ENCODE measurements at places on chromosomes 4 and X.

DNA sequence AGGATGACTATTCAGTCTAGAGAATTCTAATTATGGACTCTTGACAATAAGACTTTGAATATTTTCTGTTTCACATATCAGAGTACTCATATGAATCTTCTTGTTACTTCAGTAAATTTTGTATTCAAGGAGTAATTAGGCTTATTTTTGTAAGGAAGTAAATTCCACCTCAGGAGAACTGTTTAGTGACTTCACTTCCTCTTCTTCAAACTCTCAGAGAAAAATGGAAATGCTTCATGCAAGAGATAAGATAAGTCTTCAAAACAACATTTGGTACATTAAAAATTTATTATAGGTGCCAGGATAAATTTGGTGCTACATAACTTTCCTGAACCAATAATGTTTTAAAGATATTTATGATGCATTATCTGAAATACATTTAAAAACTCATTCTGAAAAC lies 1421.9 kb downstream of the PCDH7 start:
- no peak for DNase-seq

- DNase-seq: peak; percentile 62
These were observed 29.0 kb downstream of the NOP14 start for GRCh38 chr4:2934077-2934812.

DNA sequence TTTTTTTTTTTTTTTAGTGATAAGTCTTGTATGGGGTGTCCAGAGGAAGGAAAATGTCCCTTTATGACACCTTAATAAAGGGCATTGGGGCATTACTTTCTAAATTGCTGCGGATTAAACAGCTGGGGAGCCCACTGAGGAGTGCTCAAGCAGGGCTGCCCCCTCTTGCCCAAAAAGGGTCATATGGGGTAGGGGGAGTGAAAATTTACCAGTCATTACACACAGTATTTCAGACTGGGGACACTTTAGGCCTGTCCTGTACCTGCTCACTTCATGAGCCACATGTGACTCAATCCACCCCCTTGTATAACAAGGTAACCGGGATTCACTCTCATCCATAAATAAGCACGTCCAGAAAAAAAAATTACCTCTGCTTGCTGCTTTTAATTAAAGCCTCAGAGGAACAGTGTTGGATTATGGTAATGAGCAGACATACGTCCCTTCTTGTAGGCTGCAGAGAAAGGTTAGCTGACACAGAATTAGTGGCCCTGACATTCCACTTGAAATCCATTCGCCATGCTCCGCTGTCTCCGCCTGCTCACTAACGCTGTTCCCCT lies 1.8 kb downstream of the PRDM8 start:
- no peak for DNase-seq

DNA sequence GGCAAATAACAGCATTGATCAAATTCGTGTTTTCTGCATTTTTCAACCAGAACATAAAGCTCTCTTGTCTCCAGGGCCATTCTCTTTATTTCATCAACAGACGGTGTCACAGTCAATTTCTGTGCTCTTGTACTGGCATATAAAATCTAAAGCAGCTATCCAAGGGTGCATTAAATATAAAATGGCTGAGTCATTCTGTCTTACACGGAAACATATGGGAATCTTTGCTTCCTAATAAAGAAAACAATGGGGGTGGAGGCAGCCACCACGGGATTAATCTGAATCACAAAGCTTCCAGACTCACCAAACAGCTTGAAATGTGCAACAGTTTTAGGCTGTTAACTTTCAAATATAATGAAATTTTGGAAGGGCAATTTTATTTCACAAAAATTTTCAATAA lies 132.6 kb downstream of the IL15 start:
- DNase-seq: peak; percentile 16

GRCh38 chrX:99719140-99719539 lies 690.9 kb downstream of the PCDH19 start:
- no peak for DNase-seq

GRCh38 chr4:36292556-36293188 lies 11.3 kb downstream of the DTHD1 start:
- DNase-seq: peak; percentile 28

- DNase-seq: no peak
These were observed 38.2 kb downstream of the SPIN2B start for GRCh38 chrX:57083143-57083542.

- DNase-seq: no peak
These were observed at the start of gene CRLF2 for GRCh38 chrX:1212532-1212931. Gene CRLF2, minus strand, starts transcription at chrX:1212649. Its CDS starts 15 bp downstream, at chrX:1212634.

- no peak for DNase-seq
These were observed 451.7 kb upstream of the PITX2 start for GRCh38 chr4:111074523-111075114.

- DNase-seq: peak; percentile 91
These were observed 27.9 kb upstream of the TMSB4X start for GRCh38 chrX:12946838-12947544.

GRCh38 chr4:3302786-3303564 lies 10.2 kb downstream of the RGS12 start:
- DNase-seq: no peak

GRCh38 chr4:67393699-67394281 lies 151.5 kb downstream of the CENPC start:
- DNase-seq: peak; percentile 55

DNA sequence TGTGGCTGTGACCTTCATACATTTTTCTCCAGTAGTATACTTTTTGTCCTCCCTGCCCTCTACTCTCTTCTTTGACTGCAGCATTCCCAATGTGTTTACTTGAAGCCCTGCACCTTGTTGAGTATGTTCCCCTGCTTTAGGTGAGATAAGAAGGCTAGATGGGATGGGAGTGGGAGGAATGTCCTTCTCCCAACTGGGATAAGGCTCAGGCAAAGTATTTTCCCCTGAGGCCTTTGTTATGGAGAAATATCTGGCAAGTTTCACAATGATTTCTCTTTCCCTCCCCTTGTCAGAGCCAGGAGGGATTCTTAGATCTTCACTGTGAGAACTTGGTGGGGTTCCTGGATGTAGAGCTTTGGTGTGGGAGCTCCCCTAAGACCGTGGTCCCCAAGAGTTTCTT lies 131.8 kb downstream of the CLCN5 start:
- DNase-seq: no peak

DNA sequence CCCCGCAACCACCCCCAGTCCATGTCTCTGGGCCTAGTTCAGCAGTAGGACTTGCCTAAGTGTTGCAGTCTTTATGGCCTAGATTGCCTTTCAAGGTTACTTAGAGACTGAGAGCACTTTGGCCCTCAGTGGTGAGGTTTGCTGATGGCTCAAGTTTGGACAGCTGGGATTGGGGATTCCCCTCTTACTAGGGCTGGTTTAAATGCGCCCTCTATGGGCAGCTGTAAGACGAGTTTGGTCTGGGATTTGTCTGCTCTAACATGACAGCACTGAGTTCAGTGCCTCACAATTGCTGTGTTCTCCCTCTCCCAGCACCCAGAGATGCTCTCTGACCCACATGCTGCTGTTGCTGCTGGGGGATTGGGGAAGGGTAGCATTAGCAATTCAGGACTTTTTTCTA lies 23.1 kb downstream of the DACH2 start:
- DNase-seq: peak; percentile 6

All from astrocyte of the hippocampus (primary cell).